Esophagus squamous epithelium (tissue), 5 donors: ENCODE measurements at places on chromosomes 7 and 10.

- DNase-seq = no peak
These were observed 30.1 kb downstream of the OSBPL3 start for GRCh38 chr7:24949884-24950283.

DNA sequence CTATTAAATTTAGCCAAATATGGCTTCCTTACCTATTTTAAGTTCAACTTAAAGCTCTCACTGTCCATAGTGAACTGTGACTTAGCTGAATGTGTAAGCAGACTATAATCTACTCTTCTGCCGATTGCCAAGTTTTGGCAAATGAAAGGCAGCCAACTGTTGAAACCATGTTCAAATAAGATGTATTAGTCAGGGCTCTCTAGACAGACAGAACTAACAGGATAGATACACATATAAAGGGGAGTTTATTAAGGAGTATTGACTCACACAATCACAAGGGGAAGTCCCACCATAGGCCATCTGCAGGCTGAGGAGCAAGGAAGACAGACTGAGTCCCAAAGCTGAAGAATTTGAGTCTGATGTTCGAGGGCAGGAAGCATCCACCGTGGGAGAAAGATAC lies 837.7 kb upstream of the AUTS2 start:
- no peak for DNase-seq

- no peak for DNase-seq
These were observed 83.4 kb downstream of the LRMDA start for GRCh38 chr10:75514830-75515229.

DNA sequence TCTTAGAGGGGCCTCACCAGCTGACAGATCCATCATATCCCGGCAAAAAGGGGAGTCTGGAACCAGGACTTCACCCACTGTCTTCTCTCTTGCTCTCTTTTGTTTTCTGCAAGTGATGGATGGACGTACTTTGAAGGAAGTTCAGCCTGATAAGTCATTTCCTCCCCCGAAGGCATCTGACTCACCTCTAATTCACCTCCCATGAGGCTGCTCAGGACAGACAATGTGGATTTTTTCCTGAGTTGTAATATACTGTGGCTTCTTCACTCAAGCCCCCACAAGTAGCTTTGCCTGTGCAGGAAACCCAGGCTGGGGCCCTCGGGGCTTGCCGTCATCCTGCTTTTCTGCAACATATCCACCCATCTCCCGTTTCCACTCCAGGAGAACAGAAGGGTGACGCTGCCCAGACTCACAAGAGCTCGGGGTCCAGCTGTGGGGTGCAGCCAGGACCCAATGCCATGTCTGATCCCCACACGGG lies 70.4 kb downstream of the ASB13 start:
- no peak for DNase-seq

DNA sequence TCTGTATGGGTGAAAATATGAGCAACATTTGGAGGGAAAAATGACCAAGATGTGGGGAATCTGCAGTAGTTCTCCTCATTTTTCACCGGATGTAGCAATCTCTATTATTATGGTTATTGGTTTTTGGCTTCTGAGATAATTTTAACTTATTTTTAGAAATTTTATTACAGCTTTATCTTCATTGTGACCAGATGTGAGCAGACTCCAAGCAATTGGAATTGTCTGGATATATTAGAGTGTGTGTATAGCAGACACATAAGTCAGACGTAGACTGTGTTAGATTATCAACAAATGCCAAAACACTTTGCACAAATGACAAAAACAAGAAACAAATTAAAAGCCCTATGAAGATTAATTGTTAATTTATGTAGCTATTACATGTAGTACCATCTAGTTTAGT lies 249.1 kb downstream of the DNAJB9 start:
- DNase-seq = no peak

GRCh38 chr10:50653758-50654157 lies 30.0 kb upstream of the SGMS1 start:
- no peak for DNase-seq

GRCh38 chr7:95421000-95421846 lies 13.6 kb downstream of the PON2 start:
- DNase-seq = no peak

DNA sequence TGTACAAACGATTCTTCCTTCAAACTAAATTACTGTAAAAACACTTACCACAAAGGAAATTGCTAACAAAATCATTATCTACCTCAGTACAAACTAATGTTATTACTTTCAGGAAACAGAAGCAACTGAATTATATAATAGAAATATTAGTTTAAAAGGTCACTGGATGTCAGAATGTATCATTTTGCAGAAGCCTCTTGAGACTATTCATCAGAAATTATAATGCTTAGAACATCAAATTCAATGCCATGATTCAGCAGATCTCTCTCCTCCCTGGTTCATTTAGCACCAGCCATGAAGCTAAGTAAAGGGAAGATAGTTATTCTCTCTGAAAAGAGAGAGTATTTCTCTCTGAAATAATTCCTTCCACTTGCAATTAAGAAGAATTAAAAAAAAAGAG lies 223.3 kb downstream of the IMMP2L start:
- DNase-seq = no peak

DNA sequence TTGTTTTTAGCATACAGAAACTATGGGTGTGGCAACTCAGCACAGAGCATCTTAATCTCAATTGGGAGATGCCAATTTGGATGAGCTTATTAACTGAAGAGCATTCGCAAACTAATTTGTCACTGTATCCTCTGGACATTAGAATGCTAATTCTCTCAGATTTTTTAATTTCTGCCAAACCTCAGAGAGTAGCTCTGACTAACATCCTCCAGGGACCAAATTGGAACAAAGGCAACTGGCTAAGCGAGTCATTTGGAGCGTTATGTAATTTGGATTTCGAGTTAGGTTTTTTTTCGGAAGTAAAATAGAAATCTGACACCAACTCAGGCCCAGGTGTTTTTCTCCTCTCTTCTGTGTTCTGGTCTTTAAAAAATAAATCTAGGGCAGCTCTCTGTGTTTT lies 201.9 kb downstream of the BMPER start:
- no peak for DNase-seq

- no peak for DNase-seq
These were observed 1.8 kb upstream of the HOXA10 start for GRCh38 chr7:27175626-27176523.

- no peak for DNase-seq
These were observed 17.6 kb downstream of the NT5C3A start for GRCh38 chr7:33044986-33045385.

- DNase-seq = no peak
These were observed 13.9 kb downstream of the PARD3 start for GRCh38 chr10:34801097-34801733.

DNA sequence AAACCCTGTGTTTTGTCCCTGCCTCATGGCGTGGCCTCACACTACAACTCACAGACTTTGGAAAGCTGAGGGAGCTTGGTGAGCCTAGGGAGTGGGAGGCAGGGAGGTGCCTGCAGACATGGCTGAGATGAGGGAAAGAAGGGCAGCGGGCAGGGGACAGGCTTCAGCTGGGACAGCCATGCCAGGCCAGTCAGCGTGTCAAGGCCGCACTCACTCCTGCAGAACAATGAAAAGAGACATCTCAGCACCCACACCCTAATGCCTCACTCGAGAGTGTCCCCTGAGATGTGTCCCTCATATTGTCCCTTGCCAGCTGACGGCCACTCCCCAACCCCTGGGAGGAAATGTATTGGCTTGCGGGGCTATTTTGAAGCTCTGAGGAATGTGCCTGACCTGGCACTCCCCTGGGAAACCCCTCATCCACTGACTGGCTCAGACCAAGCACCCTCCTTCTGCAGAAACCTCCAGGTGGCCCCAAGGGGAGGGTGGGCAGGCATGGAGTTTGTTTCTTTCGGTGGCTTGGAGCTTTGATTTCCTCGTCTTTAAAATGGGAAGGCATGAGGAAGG lies 31.6 kb downstream of the SH3PXD2A start:
- DNase-seq = no peak

- DNase-seq = no peak
These were observed 95.3 kb upstream of the AOAH start for GRCh38 chr7:36819639-36820038.

DNA sequence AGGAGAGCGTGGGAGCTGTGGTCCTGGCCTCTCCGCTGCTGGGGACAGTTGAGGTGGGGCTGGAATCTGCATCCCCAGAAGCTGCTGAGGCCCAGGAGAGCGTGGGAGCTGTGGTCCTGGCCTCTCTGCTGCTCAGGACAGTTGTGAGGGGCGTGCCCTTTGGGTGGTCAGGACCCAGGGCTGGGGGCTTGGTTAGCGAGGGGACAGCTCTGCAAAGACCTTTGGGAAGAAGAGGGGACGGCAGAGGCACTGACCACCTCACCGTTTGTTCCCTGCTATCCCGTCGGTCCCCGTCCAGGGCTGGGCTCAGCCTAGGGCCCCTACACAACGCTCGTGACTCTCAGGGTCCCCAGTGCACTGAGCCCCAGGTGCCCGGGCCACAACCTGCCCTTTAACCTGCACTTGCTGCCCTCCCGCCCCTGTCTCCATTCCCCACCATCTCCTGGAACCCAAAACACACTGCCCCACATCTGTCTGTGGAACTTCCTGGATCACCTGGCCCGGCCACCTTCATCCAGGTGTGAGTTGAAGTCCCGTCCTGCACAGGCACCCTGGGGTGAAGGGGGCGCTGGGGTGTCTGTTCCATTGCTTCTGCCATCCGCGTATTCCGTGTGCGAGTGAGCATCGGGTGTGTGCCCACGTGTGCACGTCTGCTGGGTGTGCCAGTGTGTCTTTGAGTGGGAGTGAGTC lies 14.1 kb downstream of the FOXL3 start:
- no peak for DNase-seq

GRCh38 chr7:88095-88926 lies 104.1 kb upstream of the FAM20C start:
- DNase-seq = no peak

DNA sequence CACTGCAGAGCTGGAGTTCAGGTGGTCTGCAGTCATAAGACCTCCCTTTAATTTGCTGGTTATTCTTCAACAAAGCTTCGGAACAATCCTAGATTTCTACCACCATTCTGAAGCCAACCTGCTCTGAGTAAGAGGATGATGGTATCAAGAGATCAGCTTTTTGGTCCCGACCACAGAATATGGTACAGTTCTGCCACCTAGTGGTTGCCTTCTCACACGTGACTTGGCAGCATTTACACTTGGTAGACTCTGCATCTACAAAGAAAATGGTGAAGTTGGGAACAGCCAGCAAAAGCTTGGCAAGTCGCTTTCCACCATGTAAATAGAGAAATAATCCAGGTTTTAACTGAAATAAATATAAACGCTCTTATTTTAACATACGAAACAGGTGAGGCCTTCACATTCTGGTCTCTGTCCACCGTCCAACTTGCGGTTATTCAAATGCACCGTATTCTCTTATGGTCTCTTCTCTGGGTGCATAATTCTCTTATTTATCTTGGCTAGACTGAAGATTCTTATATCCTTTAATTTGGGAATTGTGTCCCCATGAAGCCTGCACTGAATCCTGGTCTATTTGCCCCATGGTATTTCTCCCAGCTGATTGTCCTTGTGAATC lies 173.9 kb upstream of the GRM3 start:
- no peak for DNase-seq

DNA sequence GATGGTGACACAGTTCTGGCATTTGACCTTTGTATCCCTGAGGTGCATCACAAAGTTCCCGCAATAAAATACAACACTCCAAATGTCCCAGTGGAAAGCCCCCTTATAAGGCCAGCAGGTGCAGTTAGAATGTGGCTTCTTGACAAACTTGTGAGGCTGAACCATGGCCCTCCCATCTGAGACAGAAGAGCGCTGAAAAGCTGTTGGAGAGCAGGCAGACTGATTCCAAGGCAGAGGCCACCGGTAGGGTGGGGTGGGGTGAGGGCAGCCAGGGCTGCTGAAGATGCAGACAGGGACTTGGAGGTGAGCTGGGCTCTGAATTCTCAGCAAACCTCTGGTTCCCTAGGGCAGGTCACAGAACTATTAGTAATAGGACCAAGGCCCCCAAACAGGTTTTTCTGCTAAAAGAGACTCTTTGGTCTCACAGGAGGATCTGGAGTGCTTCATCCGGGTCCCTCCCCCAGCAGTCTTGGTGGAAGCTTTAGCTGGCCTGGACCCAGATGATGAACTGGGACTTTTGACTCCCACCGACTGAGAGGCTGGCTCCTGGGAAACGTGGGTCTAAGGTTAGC lies 15.6 kb upstream of the CHST3 start:
- DNase-seq = no peak

DNA sequence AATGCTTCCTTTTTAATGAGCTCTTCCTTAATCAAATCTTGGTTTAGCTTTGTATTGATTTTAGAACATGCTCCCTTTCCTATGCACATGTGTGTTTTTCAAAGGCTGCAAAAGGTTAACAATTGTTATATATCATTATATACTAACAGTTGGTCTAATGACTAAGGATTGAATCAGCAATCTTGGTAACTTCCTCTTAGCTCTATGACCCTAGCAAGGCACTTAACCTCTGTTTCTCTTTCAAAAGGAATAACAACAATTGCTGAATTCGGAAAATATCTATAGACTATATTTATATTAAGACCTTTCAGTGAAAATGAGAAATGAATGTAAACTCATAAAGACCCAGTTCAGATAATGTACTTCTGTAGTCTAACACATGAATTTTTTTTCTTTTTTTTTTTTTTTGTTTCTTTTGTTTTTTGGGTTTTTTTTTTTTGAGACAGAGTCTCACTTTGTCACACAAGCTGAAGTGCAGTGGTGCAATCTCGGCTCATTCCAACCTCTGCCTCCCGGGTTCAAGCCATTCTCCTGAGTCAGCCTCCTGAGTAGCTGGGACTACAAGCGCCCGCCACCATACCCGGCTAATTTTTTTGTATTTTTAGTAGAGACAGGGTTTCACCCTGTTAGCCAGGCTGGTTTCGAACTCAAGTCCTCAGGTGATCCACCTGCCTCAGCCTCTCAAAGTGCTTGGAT lies 48.8 kb downstream of the HOXA1 start:
- DNase-seq = no peak

DNA sequence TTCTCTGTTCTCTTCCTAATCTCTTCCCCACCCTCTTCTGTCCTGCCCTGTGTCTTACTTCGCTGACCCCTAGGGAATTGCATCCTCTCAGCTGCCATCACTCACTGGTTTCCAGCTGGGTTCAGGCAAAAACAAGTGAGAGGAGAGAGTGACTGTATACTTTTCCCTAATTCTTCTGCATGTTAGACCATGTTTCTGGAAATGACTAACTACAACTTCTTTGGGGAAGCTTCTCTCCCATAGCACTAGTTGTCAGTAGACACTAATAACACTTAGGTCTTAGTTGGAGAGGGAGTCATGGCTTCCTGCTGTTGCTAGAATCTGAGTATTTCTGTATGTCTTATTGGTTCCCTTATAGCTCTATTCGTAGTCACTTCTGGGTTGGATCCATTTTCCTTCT lies 299.0 kb upstream of the FZD1 start:
- DNase-seq = no peak
